ENCODE measurements at places on chromosomes 11 and 22. TPM values are rescaled to one million over a fixed set of nuclear protein-coding genes. Genes with fewer than 3 reads are reported as not detected.

DNA sequence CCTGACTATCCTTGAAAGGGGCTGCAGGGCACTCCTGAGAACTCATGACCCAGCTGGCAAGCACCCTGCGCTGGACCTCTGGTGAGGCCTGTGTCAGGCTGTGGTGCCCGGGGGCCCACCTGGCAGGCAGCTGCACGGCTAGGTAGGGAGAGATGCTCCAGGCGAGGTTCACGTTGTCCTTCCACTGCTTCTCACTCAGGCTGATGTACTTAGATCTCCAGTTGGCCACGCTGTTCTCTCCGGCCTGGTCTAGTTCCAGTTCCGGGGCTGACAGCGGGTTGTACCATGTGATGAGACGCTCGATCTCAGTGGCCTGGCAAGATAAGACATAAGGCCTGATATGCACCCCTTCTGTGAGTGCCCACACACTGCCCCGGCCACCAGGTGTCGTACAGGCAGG is 44.7 kb upstream of the SERPIND1 start:
- no peak overlapping the region for H3K4me3 ChIP-seq
- DNase-seq = no peak
- H3K27me3 ChIP-seq = no peaks in the 10 kb centered on the region

- no peaks in the 10 kb centered on the region for H3K4me1 ChIP-seq
- H3K27ac ChIP-seq = no peak overlapping the region
- no peak overlapping the region for H3K4me3 ChIP-seq
- no peaks in the 10 kb centered on the region for H3K36me3 ChIP-seq
These were observed 37.5 kb upstream of the CAPRIN1 start for GRCh38 chr11:34013898-34014571.

- no peak for DNase-seq
- H3K4me1 ChIP-seq = no peaks in the 10 kb centered on the region
- H3K36me3 ChIP-seq = no peaks in the 10 kb centered on the region
- H3K27me3 ChIP-seq = no peaks in the 10 kb centered on the region
- H3K4me3 ChIP-seq = no peak overlapping the region
- no peak overlapping the region for H3K27ac ChIP-seq
These were observed 533.5 kb downstream of the BUD13 start for GRCh38 chr11:116239247-116239646.

GRCh38 chr11:114061048-114061680 is 1.7 kb downstream of the ZBTB16 start:
- no peaks in the 10 kb centered on the region for H3K36me3 ChIP-seq
- no peak overlapping the region for H3K27ac ChIP-seq
- H3K27me3 ChIP-seq = peaks cover 38% of the 10 kb centered on the region
- no peak for DNase-seq
- H3K4me1 ChIP-seq = peaks cover 3% of the 10 kb centered on the region
- H3K4me3 ChIP-seq = peak overlapping the region; percentile 75

DNA sequence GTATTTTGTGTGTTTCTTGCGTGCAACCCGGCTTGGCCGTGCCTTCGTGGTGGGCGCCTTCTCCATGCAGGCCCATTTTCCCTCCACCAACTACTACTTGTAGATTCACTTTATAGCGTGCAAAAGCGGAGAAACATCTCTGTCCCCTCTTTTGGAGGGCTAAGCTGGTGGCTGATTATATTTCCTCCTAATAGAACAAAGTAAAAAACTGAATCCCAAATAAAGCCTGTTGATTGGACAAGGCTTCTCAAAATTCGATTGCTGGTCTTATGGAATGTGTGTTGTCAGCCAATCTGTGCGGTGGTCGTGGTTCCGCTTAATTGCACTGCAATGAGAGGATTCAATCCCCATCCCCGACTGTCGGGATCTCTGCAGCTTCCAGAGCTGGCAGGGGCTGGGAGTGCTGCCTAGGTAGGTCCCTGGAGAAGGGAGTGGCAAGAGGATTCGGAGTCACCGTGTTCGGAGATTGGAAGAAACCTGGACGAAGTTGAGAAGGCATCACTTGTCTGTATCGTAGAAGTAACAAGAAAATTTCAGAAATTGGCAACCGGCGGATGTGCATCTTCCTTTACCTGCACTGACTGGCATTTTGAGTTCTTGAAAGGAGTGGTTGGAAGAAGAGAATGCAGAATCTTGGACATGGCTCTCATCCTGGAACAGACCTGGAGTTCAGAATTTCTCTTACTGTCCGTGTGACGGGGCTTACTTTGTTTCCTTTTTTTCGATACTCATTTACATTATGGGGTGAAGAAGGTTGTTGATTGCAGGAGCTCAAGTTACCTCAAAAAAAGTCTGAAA is 1.1 kb downstream of the HMGXB4 start:
- peaks cover 23% of the 10 kb centered on the region for H3K4me1 ChIP-seq
- peak; percentile 36 for DNase-seq
- H3K36me3 ChIP-seq = peaks cover 24% of the 10 kb centered on the region
- no peaks in the 10 kb centered on the region for H3K27me3 ChIP-seq
- H3K4me3 ChIP-seq = peak overlapping the region; percentile 92

- H3K27ac ChIP-seq = no peak overlapping the region
- H3K36me3 ChIP-seq = no peaks in the 10 kb centered on the region
- no peaks in the 10 kb centered on the region for H3K4me1 ChIP-seq
- H3K27me3 ChIP-seq = no peaks in the 10 kb centered on the region
These were observed 75.1 kb downstream of the LARGE2 start for GRCh38 chr11:45997599-45997998.

GRCh38 chr11:113202431-113202830 is 112.0 kb upstream of the TTC12 start:
- no peaks in the 10 kb centered on the region for H3K4me1 ChIP-seq
- H3K4me3 ChIP-seq = no peak overlapping the region
- H3K36me3 ChIP-seq = no peaks in the 10 kb centered on the region
- peaks cover 2% of the 10 kb centered on the region for H3K27me3 ChIP-seq
- H3K27ac ChIP-seq = no peak overlapping the region

DNA sequence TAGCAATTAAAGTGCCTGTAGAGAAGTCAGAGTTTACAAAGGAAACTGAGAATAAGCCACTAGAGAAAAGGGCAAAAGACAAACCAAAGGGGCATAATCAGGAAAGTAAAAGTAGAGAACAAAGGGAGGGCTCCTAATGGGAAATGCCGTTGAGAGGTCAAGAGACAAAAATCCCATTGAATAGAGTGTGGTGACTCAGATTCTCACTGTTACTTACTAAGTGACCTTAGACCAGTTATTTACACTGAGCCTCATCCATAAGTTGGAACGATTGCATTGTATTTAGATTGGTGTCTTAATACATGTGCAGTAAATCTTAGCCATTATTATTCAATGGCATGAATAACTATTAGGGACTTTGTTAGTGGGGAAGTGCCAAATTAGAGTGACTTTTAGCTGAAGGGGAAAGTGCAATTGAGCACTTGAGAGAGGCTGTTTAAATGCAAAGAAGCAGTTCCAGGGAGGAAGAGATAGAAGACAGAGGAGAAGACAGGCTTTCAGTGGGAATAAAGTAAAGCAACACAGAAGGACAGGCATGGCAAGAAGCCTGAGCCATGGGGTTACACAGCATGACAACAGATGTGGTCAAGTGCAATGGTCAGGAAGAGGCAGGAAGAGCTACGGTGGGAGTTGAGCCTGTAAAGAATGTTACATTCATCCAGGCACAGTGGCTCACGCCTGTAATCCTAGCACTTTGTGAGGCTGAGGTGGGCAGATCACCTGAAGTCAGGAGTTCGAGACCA is 82.6 kb downstream of the UBASH3B start:
- H3K36me3 ChIP-seq = peaks cover 3% of the 10 kb centered on the region
- no peak overlapping the region for H3K27ac ChIP-seq
- no peaks in the 10 kb centered on the region for H3K27me3 ChIP-seq

GRCh38 chr11:1255151-1255550 is 32.3 kb downstream of the MUC5B start:
- no peak for DNase-seq
- H3K36me3 ChIP-seq = no peaks in the 10 kb centered on the region
- H3K4me3 ChIP-seq = no peak overlapping the region
- H3K27ac ChIP-seq = no peak overlapping the region
- no peaks in the 10 kb centered on the region for H3K27me3 ChIP-seq

Gene MS4A2
- not detected for total RNA-seq

Gene F2
- total RNA-seq = not detected

Gene ZP1
- total RNA-seq = not detected

Gene NKAPD1
- total RNA-seq = 20.8 TPM

Data from activated CD8-positive, alpha-beta T cell treated with anti-CD3 and anti-CD28 coated beads for 36 hours (primary cell).